ENCODE measurements at places on chromosomes 5 and 9.
A peak's percentile ranks its signal among the peaks of the same experiment; 100 is the strongest.

- DNase-seq = peak; percentile 87
Measured at GRCh38 chr9:94783102-94783682, 56.7 kb downstream of the AOPEP start.

DNA sequence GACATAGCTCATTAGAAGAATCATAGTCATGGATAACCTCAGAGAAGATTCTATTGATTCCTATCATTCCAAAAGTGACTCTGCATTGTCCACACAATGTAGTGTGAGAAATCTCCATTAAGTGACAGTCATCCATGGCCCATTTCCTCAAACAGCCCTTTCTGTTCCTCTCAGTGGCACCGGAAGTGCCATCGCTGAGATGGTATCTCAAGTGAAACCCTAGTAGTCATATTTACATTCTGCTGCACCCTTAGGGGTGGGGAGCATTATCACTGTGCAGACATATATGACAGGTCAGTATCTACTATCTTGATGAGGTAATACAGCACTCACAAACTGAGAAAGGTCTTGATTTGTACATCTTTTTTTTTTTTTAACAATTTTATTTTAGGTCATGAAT, 55.4 kb upstream of the MIER3 start:
- DNase-seq = no peak

DNA sequence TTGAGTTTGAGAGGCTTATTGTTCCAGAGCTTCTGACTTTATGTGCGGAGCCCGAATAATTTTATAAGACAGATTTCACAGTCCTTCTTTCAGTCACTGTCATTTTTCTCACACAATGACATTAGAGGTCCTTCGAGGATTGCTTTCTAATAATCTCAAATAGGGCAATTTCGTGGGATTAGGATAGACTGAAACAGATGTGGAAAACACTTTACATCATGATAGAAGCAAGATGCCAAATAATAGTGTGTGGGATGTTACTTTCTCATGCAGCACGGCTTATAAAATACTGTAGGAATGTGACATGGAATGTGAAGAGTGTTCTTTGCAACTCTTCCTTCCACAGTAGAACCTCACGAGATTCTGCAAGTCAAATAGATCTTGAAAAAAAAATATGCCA, 451.3 kb downstream of the SEMA5A start:
- no peak for DNase-seq

DNA sequence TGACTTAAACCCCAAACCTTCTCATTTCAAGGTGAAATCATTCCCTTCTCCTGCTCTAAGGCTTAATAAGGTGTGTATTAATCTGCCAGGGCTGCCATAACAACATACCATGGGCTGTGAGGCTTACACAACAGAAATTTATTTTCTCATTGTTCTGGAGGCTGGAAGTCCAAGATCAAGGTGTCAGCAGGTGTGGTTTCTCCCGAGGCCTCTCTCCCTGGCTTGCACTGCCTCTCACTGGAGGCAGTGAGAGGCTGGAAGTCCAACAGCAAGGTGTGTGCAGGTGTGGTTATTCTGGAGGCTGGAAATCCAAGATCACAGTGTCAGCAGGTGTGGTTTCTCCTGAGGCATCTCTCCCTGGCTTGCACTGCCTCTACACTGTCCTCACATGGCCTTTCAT, 280.3 kb upstream of the TUT7 start:
- DNase-seq = no peak

- DNase-seq = peak; percentile 90
Measured at GRCh38 chr5:146653560-146653959, 137.6 kb upstream of the GPR151 start.

- DNase-seq = no peak
Measured at GRCh38 chr9:74598874-74599273, 101.7 kb downstream of the RORB start.

- no peak for DNase-seq
Measured at GRCh38 chr9:124308606-124309491, 51.1 kb downstream of the NEK6 start.

DNA sequence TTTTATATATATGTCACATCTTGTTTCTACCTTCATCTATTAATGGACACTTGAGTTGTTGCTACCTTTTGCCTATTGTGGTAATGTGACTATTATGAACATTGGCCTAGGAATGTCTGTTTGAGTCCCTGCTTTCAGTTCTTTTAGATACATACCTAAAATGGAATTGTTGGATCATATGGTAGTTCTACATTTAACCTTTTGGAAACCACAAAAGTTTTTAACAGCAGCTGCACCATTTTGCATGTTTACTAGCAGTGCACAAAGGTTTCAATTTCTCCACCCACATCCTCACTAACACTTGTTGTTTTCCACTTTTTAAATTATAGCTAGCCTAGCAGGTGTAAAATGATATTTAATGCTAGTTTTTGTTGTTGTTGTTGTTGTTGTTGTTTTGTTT, 88.4 kb downstream of the GALNT10 start:
- no peak for DNase-seq

GRCh38 chr9:119689879-119690278, 320.6 kb upstream of the BRINP1 start:
- DNase-seq = peak; percentile 50

DNA sequence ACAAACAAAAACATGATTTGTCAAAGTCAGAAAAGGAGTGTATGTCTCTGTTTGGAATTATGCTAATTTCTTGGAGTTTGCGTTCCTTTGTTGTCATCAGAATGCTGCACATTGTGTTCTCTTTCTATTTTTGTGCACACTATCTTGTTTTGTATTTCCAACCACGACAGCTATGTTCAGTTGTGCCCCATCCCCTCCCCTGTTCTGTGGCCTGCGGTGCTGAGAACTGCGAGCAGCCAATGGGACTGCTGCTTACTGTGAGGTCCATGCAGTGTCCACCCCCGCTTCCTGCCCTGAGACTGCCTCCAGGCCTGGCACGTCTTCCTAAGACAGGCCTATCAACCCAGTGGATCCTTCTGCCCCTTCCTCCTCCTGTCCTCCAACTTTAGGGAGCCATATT, 76.8 kb downstream of the PALM2AKAP2 start:
- DNase-seq = no peak

GRCh38 chr9:108865037-108865436, 3.0 kb downstream of the ACTL7A start:
- DNase-seq = no peak

DNA sequence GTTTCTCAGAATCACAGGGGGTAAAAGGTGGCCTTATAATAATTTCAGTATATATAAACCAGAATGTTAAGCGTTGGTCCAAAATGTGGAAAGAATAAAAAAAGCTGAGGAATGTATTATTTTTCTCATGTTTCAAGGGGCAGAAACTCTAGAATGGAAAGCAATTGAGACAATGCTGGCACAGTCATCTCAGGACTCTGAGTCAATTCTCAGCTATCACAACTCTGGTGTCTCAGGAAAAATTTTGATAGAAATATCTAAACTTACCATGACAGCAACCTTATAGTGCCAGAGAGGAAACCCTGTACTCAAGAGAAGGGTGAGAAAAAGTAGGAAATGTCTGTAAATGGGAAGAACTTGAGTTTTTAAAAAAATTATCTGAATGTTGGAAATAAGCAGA, 1189.4 kb upstream of the NUDT12 start:
- DNase-seq = no peak

GRCh38 chr5:74173241-74173640, 467.3 kb downstream of the ENC1 start:
- no peak for DNase-seq

DNA sequence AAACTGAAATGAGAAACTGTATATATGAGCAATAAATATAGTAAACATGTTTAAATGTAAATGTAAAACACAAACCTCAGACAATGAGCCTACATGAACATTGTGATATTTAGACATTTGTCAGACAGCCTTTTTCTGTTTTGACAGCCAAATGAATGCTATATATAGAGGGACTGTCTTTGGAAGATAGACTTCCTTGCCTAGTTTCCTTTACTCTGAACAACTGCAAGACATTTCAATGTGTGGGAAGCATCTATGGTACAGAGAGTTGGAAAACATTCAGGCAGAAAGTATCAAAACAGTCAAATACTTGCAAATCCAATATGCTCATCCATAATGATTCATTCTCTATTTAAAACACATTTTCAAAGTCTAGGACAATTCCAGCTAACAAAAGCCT, 31.7 kb upstream of the TUSC1 start:
- DNase-seq = peak; percentile 20

- DNase-seq = no peak
Measured at GRCh38 chr5:77999399-77999798, 223.3 kb upstream of the TBCA start.

GRCh38 chr9:131260751-131261452, 15.4 kb downstream of the FAM78A start:
- DNase-seq = no peak

DNA sequence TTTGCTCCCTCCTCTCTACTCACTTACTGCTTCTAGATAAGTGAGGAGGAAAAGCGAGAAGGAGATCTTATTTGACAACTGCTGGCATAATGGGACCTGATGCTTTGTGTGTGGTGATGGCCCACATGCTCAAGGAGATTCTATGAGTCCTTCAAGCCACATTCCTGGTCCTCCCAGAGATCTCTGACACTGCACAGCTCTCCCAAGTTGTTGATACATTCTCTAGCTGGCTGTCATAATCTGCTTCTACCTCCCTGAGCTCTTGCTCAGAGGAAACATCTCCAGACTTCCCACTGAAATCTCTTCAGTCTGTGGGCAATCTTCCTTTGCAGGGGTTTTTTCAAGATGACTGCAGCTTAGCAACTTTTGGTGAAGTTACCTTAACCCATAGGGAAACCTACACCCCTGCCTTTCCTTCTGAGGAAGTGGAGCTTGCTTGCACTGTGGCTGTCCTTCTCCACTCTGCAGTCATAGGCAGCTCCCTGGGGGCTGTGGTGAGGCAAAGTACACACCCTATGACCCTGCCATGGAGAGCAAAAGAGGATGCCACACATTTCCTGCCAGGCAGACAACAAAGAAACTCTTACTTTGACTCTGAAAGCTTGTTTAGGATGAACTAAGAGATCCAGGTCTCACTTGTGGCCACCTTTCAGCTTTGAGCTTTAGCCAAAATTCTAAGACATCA, 163.8 kb downstream of the TMEM38B start:
- DNase-seq = no peak

DNA sequence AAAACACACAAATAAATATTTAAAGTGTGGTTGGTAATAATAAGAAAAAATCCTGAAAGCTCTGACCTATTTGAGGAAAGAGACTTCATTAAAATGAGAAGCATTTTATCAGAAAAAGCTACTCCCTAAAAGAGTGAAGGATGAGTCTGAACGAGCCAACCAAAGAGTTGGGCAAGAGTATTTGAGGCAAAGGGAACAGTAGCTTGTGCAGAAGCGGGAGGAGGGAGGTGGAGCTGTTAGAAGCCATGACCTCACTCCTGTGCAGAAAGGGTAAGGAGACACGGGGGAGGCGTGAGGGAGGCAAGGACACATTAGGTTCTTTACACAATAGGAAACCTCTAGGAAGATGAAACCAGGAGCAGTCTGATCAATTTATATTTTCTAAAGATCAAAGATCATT, 29.4 kb downstream of the SH3RF2 start:
- no peak for DNase-seq

GRCh38 chr9:78280982-78281668, 15.8 kb upstream of the PSAT1 start:
- DNase-seq = peak; percentile 77

- DNase-seq = peak; percentile 55
Measured at GRCh38 chr5:61280205-61280604, 51.9 kb upstream of the ZSWIM6 start.

Data from eye (tissue), 1 donor.